ENCODE measurements at places on chromosomes 3 and 15.

DNA sequence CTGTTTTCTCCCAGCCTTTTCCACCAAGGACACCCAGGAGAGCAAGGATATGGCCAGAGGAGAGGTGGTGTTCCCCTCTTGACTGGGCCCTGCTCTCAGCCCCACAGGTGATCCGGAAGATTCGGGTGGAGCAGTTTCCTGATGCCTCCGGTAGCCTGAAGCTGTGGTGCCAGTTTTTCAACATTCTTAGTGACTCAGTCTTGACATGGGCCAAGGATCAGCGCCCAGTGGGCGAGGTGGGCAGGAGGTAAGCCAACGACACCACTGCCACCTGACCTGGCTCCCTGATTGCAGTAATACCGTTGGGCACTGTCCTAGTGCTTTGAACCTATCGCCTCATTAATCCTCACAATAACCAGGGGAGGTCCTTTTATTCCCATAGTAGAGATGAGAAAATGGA, 25.3 kb upstream of the SLC28A1 start:
- DNase-seq: no peak

GRCh38 chr15:90231028-90232017, 2.4 kb downstream of the CIB1 start:
- no peak for DNase-seq

DNA sequence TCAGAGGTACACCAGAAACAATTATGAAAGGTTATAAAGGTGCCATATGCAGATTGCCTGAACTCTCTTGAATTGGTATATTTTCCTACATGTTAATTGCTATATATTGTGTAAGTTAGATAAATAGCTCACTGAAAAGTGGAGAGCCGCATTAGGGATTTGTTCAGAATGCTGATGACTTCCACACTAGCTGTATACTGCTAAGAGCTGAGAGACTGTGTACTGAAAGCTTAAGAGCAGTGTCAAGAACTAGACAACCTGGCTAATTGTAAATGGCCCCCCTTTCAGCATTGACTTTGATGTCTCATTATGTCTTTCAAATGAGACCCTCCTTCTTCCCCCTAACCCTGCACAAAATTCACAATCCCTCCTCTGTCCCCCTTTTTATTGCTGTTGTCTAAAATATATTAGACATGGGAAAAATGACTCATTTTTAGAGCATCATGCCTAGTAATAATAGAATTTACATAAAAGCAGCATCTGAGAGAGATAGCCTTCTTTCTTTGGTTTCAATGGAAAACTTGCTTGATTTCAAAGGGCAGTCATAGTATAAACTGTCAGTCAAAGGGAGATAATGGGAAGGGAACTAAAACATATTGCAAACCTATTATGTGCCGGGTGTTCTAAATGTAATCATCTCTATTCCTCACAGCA, 34.7 kb upstream of the GREM1 start:
- DNase-seq: no peak

- DNase-seq: no peak
These were observed 201.9 kb upstream of the MCTP2 start for GRCh38 chr15:94029495-94029894.

GRCh38 chr15:68366314-68366713, 65.6 kb downstream of the ITGA11 start:
- DNase-seq: no peak

- no peak for DNase-seq
These were observed 1.8 kb downstream of the DIPK2A start for GRCh38 chr3:143973259-143974021.

DNA sequence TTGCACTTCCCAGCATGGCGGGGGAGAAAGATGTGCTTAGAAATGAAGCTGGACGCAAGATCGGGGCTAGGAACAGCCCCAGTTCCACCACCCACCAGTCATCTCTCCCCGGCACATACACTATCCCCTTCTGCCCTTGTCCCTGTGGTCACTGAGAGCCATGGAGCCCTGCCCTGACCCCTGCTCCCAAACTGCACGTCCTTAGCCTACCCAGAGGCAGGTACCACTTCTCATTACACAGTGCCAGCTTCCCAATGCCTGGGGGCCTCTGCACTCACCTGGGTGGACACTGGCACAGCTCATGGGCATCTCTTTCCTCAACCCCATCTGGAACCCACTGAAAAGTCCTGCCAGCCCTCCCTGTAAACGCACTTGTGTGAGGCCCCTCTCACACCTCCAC, 139.3 kb upstream of the PRR20G start:
- DNase-seq: peak; percentile 31

- no peak for DNase-seq
These were observed 278.4 kb downstream of the MFSD1 start for GRCh38 chr3:159080256-159080655.

DNA sequence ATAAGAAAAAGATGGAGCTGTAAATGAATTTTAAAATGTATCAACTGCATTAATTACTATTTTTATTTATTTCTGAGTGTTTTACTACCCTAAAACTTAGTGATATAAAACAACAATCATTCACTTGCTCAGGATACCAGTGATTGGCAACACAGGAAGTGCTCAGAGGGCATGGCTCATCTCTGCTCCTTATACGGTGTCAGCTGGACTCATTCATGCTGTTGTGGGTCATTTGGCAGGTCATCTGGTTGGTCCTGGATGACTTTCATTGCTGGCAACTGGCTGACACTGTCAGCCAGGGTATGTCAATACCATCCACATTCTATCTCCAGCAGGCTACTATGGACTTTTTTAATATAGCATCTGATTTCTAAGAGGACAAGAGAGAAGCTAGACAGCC, 689.6 kb upstream of the NECTIN3 start:
- DNase-seq: no peak

DNA sequence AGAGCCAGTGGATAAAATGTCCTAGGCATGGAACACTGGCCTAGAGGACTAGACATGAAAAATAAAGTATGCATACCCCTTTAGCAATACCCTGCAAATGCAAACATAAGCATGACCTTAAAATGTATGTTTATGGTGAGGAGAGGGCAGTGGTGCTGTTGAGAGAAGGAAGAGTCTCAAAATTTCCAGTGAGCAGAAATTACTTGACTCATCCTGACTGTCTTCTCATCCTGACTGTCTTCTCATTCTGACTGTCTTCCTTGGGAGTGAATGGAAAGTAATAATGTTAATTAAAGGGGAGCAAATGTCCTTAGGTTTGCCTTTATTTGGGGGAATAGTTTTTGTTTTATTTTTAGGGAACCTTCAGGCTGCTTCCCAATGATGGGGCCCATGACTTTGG, 121.5 kb upstream of the GALNT15 start:
- DNase-seq: no peak

GRCh38 chr15:100691321-100691720, 88.9 kb downstream of the ASB7 start:
- DNase-seq: no peak

GRCh38 chr3:181017690-181018089, 28.2 kb upstream of the DNAJC19 start:
- DNase-seq: no peak

- no peak for DNase-seq
These were observed 76.3 kb upstream of the ABHD17C start for GRCh38 chr15:80618685-80619400.

DNA sequence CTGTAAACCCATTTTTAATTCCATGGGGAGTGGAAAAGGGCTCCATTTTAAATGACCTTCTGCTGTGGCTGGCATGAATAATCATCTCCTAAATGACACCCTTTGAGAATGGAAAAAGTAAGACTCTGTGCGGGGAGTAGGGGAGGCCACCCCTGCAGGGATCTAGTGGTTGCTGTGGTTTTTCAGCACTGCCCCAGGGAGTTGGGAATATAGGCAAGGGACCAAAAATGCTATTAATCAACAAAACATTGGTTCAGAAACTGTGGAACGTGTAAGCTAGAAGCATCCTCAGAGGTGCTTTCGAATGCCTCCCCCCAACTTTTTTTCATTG, 30.1 kb upstream of the ADAMTS7 start:
- no peak for DNase-seq

DNA sequence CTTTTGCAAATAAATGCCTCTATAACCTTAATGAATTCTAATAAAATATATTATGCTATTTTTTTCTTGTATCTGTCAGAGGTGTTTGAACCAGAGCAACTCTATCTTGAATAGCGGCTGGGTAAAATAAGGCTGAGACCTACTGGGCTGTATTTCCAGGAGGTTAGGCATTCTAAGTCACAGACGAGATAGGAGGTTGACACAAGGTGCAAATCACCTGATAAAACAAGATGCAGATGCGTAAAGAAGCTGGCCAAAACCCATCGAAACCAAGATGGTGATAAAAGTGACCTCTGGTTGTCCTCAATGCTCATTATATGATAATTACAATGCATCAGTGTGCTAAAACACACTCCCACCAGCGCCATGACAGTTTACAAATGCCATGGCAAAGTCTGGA, 990.7 kb downstream of the FHIT start:
- no peak for DNase-seq

DNA sequence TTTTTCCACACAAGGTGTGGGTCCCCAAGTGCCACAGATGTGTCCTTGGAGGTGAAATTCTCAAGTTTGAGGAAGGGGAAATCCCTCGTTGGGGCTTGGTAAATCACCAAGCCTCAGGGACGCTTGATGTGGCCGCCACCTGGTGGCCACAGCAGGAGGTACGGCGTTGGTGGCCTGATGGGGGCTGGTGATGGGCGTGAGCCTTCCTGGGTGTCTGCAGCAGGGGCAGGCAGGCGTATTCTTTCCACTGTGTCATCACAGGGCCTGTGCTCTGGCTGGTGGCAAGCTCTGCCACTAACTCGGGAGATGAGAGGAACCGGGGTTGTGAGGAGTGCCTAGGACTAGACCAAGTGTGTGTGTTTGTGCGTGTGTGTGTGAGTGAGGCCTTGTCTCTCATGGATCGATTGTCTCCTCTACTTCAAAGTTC, 4.2 kb downstream of the ACOX2 start:
- DNase-seq: peak; percentile 74

- DNase-seq: no peak
These were observed 363 bp downstream of the MAGI1 start for GRCh38 chr3:66038384-66038725.

All from right forelimb (tissue), 1 donor.